ENCODE measurements at places on chromosomes 3 and 15. TPM values are rescaled to one million over a fixed set of nuclear protein-coding genes. Genes with fewer than 3 reads are reported as not detected.

DNA sequence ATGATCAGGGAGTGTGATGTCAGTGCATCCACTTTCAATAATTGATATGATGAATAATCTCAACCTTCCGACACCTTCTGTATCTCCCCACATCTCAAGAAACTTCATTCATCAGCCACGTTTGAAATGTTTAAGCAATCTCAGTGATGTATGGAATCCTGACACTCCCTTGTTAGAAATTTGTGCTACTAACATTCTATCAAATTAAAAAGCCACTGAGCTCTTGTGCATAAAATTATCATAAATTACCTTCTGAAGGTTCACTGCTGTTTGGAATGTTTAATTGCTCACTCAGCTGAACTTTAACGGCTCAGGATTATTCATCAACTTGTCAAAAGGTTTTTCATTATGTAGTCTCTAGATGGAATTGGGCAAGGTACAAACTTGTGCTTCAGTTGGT, 108.4 kb upstream of the DPH6 start:
- no peak for DNase-seq

DNA sequence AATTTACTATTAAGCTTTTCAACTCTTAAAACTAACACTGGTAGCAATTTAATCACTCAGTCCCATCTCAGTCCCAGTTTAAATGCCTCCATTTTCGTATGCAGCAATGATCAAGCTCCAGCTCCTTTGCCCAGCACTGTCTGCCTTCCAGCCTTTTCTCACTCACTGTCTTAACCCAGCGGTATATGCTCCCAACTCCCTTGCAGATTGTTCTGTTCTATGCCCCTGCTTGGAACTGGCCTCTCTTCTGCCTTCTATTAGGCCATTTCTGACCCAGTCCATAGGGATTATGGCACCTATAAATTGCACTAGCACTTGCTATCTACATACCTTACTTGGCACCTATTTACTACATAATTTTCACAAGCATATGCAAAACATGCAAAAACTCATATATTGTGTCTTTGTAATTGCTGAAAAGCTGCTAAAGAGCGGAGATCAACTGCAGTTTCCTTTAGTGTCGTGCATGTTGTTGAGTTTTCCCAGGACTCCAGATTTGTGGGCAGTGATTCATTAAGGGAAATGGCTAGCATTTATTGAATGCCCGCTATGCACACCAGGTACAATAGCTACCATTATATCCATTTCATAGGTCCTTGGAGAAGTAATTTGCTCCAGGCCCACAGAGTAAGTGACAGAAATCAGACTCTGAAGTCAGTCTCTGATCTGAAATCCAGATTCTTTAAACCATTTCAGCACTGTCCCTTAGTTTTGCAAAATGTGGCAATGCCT, 24.4 kb downstream of the CRBN start:
- DNase-seq = no peak

GRCh38 chr3:120448756-120449155, 2.0 kb downstream of the FSTL1 start:
- no peak for DNase-seq

MESP2 gene
- total RNA-seq = not detected

MOBP gene
- not detected for total RNA-seq

FANCD2OS gene
- not detected for total RNA-seq

AHSG gene
- not detected for total RNA-seq

CYP8B1 gene
- not detected for total RNA-seq
